ENCODE measurements at places on chromosomes 6 and 20.

GRCh38 chr20:47370850-47371782, 14.6 kb upstream of the ZMYND8 start:
- no peak for DNase-seq

- DNase-seq = no peak
These were observed 174.7 kb downstream of the TMEM242 start for GRCh38 chr6:157148391-157149323.

- DNase-seq = no peak
These were observed 206.8 kb upstream of the SMLR1 start for GRCh38 chr6:130620338-130620781.

DNA sequence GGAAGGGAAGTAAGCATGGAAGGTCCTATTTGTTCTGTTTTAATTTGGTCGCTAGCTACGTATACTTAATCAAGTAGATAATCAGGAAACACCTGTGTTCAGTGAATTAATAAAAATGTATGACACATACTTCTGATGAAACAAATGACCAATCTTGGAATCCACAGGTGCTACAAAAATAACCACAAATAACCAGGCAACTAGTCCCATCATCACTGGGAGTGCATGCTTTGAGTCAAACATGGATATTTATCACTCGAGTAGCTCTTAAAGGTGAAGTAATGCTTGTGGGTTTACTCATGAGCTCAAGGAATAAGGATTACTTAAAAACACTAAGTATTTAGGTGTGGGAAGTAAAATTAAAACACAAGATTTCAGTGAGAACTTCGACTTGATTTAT, 285.6 kb upstream of the ID4 start:
- DNase-seq = no peak
